ENCODE measurements at places on chromosomes 11 and 22. TPM values are rescaled to one million over a fixed set of nuclear protein-coding genes. Genes with fewer than 3 reads are reported as not detected.

The SCN2B gene
- total RNA-seq = 0.10 TPM

GRCh38 chr22:28034760-28035401 lies 115.8 kb upstream of the PITPNB start:
- DNase-seq = peak; percentile 97

GRCh38 chr22:42444077-42444904 lies 12.1 kb upstream of the NFAM1 start:
- DNase-seq = peak; percentile 67

- DNase-seq = no peak
These were observed 5.1 kb upstream of the A4GALT start for GRCh38 chr22:42725606-42726355.

DNA sequence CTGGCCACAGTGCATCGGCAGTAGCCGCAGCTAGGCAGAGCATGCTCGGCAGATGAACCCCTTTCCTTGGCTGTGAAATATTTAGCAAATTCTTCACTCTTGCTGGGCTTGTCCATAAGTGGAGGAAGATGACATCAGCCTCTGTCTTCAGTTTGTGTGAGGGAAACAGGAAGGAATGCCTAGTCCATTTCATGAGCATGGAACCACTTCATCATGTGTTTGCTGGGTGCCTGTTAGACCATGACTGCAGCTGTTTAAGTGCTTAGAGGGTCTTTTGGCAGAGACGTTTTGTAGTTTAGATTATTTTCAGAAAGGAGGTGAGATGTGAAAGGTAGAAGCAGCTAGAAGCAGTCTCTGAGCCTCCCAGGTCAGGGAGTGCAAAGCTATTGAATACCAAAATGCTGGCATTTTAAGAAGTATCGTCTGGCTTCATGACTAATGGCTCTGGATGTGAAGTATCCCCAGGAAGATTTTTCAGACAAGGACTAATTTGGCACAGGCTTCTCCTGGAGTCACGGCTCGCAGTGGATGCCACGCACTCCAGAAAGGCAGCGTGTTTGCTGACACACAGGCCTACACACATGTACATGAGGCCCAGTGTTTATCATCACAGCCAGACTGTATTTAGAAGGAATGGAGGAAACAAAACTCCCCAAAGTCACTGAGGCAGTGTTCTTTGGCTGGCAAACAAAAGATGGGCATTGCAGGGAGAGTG lies 43.1 kb upstream of the GRAMD1B start:
- DNase-seq = no peak

All from gastrocnemius medialis (tissue), 4 donors.